ENCODE measurements at places on chromosomes 6 and 20.

GRCh38 chr6:90695316-90695715 lies 108.4 kb upstream of the MAP3K7 start:
- peak; percentile 91 for DNase-seq

DNA sequence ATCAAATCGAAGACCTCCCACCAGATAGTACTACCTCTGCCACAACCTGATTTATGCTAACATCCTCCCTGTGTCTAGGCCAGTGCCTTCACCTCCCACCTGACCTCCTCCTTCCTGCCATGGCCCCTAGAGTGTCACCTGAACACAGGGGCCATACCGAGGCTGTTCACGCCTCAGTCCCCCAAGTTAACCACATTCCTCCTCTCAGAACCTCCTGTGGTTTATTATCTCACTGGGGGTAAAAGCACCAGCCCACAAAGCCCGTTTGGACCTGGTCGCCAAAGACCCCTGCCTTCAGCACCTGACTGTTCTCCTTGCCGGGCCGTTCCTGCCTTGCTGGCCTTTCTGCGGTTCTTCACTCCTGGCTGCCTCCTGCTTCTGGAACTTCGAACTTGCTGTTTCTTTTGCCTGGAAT lies 13.7 kb downstream of the MAS1 start:
- no peak for DNase-seq

DNA sequence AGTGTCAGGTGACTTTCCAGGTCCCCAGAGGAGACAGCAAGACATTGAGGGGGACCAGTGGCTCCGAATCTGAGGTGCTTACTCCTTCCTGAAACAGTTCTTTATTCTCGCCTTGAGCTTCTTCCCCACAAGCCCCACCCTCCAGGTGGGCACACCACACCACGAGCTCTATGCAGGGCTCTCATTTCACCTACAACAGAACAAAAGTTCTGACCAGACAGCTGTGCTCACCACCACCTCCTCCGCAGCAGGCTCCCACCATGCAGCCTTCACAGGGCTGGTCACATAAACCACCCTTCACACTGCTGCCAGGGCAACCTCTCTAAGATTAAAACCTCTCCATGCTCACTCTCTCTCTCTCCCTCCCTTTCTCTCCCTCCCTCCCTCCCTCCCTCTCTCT lies 384.5 kb upstream of the ARID1B start:
- no peak for DNase-seq

- DNase-seq, result peak; percentile 83
Measured at GRCh38 chr6:31769684-31770371, 7.3 kb downstream of the VWA7 start.

DNA sequence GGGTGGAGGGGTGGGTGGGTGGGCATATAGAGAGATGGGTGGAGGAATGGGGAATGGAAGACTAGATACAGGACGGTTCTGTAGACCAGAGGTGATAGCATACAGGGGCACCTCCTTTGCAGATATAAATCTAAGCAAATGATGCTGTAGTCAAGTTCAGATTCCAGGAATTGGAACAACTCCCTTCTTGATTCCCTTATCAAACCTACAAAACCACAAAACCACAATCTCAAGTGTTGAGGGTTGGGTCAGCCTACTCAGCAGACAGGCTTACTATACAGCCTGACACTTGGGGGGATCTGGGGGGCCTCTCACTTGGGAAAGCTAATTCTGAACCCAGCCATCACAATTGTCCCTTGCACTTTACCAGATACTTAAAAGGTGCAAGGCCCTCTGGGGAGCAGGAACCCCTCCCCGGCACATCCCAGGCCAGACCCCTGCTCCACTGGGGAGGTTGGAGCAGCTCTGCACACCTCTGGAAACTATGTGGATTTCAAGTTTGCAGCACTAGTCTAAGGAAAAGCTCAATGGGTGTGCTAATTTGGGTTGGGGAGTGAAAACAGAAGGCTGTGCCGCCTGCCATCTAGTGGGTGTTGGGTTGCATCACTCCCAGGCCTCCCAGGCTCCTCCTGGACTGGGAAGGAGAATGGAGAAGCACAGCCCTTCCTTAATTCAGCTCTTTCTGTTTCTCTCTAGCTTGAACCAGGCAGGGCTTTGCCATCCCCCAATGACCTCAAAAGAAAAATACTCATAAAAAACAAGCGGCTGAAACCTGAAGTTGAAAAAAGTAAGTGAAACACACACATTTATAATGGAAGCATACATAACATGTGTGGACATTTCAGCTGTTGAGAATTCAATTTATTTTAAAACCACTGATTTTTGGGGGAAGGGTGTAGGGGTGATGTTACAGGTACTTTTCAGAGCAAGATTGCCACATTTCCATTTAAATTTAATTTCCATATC lies 121.2 kb upstream of the LAMP5 start:
- peak; percentile 22 for DNase-seq

DNA sequence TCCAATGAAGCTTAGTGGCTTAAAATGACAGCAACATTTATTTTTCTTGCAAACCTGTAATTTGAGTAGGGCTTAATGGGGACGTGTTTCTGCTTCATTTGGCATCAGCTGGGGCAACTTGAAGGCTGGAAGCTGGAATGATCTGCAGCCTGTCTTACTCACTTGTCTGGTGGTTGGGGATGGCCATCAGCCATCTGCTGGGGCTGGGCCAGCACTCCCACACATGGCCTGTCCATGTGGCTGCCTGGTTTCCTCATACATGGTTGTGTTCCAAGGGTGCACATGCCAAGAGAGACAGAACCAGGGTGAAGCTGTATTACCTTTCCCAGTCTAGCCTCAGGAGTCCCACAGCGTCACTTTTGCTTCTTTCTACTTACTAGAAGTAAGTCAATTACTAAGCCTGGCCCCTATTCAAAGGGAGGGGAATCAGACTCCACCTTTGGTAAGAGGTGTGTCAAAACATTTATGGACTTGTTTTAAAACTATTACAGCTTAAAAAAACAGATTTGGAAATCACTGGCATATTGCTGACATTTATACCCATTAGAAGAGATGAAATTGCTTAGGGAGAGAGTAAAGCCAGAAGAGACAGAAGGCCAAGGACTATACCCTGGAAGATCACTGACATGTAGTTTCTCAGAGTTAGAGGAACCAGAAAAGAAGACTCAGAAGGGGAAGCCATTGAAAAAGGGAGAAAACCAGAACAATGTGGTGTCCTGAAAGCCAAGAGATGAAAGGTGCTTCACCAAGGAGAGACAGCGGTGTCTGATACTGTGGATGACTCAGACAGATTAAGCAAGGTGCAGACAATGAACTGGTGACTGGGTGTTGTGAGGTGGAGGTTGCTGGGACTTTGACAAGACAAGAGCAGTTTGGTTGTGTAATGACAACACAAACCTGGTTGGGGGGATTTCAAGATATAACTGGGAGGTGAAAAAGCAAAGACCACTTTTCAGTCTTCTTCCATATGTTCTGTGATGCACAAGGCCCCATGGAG lies 345.2 kb downstream of the GJA1 start:
- no peak for DNase-seq

DNA sequence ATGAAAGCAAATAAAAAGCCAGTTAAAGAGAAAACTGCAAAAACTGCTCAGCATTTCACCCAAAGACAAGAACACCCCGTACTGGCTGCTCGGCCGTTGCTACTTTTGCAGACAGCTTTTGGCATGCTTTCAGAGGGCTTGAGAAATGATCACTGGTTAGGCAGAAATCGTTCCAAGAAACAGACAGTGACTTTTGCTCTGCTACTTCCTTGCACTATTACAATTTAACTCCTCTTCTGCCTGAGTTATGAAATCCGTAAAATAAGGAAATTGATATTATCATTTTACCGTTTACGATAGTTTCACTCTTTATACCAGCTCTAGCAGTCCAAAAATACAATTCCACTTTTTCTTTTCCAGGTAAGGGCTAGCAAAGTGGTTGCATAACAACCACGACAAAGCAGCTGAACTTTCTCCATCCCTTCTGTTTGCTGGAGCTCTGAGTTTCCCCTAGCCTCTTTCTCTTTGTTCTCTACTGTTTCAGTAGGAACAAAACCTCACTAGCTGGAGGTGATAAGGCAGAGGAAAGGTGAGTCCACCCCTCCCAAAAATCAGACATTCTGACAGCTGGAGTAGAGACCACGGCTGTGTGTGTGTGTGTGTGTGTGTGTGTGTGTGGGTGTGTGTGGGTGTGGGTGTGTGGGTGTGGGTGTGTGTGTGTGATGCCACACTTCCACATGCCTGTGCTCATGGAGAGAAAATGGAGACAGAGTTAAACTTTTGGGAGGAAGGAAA lies 191.8 kb upstream of the RREB1 start:
- no peak for DNase-seq

DNA sequence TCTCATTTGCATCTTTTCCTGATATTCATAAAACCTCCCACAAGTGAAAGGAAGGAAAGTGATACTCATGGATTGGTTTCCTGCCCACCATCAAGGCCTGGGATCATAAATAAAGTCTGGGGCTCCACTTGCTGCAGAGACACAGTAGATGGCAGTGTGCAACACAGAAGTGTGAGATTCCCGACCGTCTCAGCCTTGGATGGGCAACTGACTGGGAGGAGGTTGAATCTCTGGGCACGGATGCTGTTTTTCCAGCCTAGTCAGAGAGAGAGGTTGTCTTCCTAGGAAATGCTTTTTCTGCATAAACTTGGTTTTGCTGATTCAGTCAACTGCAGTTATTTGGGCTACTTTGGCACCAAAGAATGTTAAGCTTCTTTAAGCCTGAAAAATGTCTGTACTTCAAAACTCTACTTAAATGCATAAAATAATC lies 9.9 kb upstream of the RFPL4B start:
- DNase-seq, result no peak
